Diencephalon (tissue), 1 donor: ENCODE measurements at places on chromosomes 16 and 17. TPM values are rescaled to one million over a fixed set of nuclear protein-coding genes. Genes with fewer than 3 reads are reported as not detected.

Gene HSF4
- total RNA-seq: 14.3 TPM

Gene WFDC1
- total RNA-seq: 7.6 TPM

Gene COX10
- total RNA-seq: 20.1 TPM

Gene CLEC3A
- total RNA-seq: 0.23 TPM

Gene EPOP
- 0.92 TPM for total RNA-seq

Gene DPEP1
- 4.6 TPM for total RNA-seq

Gene CDRT15
- total RNA-seq: not detected

Gene USP22
- 437 TPM for total RNA-seq

Gene CASKIN1
- total RNA-seq: 41.3 TPM

Gene PLA2G10
- not detected for total RNA-seq

Gene SALL1
- 8.1 TPM for total RNA-seq

Gene TAC4
- total RNA-seq: not detected

Gene APOBR
- 0.23 TPM for total RNA-seq

Gene APOH
- not detected for total RNA-seq

Gene CCL7
- total RNA-seq: not detected

Gene HBA2
- 2,023 TPM for total RNA-seq

Gene KRT25
- not detected for total RNA-seq

Gene PDILT
- not detected for total RNA-seq

Gene HAPSTR1
- total RNA-seq: 112 TPM

Gene COTL1
- 82.6 TPM for total RNA-seq

Gene TCAP
- total RNA-seq: 1.4 TPM

Gene GPR179
- total RNA-seq: 4.6 TPM

Gene PHOSPHO1
- total RNA-seq: 2.5 TPM
